ENCODE measurements at places on chromosomes 7 and 10.

- DNase-seq, result no peak
Observed at GRCh38 chr7:110043519-110043918, 1047.4 kb upstream of the LRRN3 start.

DNA sequence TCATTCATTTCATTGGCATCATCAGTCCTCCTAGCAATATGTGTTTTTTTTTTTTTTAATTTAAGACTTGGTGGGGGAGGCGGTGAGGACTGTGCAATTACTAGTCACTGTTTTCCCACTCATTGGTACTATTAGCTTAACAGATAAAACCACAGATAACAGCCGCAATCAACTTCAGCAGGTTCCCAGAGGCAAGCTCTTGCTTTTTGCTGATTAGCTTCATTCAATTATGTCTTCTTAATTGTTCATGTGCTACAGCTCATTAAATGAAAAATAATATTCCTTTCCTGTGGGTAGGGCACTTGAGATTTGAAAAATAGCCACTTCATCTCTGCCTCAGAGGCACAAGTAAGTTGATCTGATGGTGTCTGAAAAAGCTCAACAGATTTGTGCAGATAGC lies 215.5 kb downstream of the PCDH15 start:
- DNase-seq, result peak; percentile 66

DNA sequence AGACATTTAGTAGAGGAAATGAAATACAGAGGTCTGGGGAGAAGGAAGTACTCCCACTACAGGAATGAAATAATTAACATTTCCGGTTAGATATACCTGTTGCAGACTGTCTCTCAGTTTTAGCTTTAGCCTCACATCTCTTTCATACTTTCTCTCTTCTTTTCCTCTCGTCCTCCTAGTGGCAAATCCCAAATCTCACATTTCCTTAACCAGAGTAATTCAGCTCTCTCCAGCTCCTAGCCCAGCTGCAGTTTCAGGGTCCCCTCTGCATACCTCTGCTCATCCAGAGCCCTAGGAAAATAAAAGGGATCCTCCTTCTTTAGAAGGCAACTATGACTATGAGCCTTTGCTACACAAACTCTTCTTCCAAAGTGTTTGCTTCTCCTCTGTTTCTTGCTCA lies 643.2 kb downstream of the PHTF2 start:
- DNase-seq, result peak; percentile 45

DNA sequence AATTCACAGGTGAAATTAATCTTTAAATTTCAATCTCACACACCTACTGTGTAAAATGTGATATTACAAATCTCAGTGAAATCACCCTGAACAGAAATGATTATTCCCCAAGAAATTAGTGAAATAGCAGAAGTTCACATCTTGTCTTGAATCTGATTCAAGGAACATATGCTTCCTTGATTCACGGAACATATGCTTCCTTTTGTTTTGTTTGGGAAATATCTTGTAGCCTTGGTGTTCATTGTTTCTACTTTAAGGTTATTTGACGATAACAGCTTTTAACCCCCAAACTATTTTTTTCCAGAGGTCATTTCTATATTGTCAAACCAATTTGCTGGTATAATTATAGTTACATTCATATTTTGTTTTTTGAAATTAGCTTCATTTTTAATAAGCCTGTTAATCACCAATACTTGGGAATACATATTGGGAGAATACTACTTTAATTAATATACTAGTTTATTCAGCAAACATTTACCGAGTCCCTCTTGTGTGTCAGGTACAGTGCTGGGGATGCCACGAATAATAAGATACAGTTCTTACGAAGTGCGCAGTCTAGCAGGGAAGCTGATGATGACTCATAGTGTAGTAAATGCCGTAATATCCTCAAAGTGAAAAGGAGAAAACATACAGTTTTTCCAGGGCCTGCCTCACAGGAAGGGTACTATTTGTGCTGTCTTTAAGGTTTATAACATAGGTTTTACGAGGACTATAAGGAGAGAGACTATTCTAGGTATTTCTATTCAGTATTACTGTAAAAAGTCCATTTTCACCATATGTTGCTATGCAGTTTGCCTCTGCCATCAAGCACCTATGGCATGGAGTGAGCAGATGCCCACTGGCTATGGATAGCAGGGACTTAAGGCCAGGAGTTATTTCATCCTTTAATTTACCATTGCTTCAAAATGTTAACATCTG lies 32.5 kb downstream of the PRKAR2B start:
- no peak for DNase-seq

DNA sequence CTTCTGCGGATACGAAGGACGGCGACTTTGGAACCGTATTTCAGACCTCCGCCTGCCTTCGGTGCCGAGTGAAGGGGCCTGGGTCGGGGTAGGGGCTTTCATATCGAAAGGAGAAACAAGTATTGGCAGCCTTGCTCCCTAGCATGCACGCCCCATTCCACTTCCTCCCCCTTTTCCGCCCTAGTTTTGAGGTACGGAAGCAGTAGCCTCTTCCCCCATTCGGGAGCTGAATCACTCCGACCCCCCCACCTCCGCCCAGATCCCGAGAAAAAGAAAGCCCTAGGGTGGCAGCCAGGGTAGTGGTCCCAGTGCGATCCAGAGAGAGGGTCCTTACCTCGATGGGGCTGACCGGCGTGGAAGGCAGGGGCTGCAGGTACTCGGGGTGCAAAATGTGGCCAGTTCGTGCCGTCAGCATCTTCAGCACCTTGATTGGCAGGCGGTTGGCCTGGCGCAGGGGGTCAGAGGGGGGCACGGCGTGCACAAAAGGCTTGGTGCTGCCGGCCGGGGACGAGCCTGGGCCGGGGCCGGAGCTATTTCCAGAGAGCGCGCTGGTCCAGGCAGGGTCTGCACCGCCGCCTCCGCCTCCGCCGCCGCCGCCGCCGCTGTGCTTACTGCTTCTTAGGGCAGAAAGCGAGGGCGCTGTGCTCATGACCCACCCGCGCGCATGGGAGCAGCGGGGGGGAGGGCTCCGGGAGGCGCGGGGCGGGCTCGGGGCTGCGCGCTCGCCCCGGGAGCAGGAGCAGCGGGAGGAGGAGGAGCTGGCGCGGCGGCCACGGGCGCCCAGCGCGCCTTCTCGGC lies 594 bp downstream of the ZNF503 start:
- no peak for DNase-seq

GRCh38 chr10:1206601-1207000 lies 150.4 kb downstream of the WDR37 start:
- DNase-seq, result no peak

GRCh38 chr10:100528123-100528886 lies 1.4 kb downstream of the NDUFB8 start:
- DNase-seq, result no peak

GRCh38 chr7:18509481-18509880 lies 13.9 kb downstream of the HDAC9 start:
- DNase-seq, result no peak

GRCh38 chr10:77602231-77602912 lies 35.2 kb downstream of the KCNMA1 start:
- DNase-seq, result peak; percentile 3

DNA sequence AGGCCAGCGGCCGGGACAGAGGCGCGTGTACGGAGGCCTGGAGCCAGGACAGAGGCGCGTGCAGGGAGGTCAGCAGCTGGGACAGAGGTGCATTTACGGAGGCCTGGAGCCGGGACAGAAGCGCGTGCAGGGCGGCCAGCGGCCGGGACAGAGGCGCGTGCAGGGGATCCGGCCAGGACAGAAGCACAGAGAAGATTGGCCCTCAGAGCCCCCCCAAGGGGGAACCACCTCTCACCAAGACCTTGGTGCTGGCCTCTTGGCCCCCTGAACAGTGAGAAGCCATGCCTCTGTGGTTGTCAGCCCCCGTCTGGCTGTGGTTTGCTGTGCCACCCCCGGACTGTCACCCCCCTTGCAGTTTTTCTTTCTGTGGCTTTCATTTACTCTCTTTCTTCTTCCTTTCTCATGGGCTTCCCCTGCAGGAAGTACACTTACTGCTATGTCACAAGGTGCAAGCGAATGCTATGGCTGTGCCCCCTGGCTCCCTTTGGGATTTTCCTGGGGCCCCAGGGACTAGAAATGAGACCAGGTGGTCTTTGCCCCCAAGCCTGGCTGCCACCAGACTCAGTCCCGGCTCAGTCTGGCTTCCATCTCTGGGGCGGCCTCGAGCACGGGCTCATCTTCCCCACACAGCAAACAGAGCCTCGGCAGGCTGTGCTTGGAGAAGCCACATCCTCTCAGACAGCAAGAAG lies 41.1 kb downstream of the INSIG1 start:
- DNase-seq, result no peak

DNA sequence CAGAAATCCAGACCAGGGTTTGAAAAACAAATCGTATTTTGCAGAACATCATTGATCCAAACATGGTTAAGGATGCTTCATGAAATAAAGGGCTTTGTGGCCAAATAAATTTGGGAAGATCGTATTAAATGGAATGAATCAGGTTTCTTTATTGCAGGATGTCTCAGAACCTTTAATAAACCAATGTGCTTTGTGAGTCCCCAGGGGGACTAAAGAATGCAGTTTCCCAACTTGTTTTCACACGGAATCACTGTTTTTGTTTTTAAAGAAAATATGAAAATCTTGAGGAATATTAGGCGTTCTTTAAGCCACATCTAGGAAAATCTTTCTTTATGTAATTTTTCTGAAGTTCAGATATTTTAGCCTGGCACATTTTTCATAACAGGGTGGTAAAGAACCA lies 16.8 kb upstream of the CCDC172 start:
- no peak for DNase-seq

- no peak for DNase-seq
Observed at GRCh38 chr7:128832880-128833147, 2.6 kb downstream of the FLNC start.

DNA sequence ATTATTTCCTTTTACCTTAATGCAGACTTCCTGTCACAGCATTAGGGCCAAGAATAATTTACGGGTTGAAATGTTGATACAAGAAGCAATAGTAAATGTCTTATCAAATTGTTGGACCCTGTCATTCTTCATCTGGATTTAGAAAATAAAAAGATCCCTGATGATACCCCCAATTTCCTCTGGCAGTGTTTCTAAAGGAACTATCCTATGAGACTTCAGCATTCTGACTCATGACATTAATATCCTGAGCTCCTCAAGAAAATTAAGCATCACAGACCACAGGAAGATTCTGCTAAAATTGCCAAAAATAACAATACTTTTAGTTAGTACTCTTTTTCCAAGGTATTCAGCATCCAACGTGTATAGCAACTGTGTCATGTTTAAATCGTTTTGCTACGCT lies 490.5 kb upstream of the ANKRD30A start:
- DNase-seq, result no peak

- DNase-seq, result no peak
Observed at GRCh38 chr7:77923419-77923818, 124.8 kb downstream of the PHTF2 start.
